ENCODE measurements at places on chromosomes 2 and 18.

DNA sequence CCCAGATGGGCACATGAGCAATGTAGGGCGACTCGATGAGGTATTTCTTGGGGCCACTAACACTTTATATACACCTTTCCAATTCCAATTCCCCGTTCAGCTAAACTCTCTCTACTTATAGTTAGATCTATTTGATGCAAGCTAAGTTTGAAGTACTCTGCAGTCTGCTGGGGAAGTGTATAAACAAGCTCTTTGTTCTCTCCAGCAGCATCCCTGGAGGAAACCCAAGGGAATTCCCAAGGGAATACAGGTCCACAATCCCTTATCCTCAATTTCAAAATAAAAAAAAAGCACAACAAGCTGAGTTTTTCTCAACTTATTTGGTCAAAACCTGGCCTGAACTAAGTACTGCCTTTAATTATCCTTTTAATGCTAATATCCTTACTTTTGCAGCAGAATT, 433.3 kb downstream of the NBAS start:
- DNase-seq = no peak

DNA sequence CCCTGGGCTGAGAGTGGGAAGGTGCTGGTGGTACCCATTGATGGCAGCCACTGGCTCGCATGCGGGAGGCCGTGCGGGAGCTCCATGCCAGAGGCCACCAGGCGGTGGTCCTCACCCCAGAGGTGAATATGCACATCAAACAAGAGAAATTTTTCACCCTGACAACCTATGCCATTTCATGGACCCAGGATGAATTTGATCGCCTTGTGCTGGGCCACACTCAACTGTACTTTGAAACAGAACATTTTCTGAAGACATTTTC, 12.9 kb upstream of the UGT1A1 start:
- no peak for DNase-seq

- no peak for DNase-seq
Measured at GRCh38 chr2:231163414-231164095, 34.9 kb upstream of the ARMC9 start.

- no peak for DNase-seq
Measured at GRCh38 chr18:79616651-79617510, 62.7 kb upstream of the CTDP1 start.

DNA sequence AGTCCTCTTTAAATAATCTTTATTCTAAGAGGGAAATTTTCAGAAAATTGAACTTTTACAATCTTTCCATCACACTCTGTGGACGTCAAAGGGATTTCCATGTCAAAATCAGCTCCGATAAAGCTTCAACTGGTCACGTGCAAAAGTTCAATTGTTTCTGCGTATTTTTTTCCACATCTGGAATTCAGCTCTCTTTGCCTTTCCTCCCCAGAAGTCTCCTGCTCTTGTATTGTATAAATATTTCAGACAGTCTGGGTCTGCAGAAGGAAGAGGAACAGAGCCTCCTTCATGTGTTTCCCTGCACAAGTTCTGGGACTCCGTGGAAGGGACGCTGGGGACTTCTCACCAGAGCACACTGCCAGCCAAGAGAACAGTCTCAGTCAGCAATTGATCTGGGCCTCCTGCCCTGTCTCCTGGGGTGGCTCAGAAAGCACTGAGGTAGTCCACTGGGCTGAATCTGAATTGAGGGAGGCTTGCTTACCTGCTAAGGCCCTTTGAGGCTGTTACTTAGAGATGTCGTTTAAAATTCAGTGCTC, 251.5 kb downstream of the TFCP2L1 start:
- DNase-seq = no peak

DNA sequence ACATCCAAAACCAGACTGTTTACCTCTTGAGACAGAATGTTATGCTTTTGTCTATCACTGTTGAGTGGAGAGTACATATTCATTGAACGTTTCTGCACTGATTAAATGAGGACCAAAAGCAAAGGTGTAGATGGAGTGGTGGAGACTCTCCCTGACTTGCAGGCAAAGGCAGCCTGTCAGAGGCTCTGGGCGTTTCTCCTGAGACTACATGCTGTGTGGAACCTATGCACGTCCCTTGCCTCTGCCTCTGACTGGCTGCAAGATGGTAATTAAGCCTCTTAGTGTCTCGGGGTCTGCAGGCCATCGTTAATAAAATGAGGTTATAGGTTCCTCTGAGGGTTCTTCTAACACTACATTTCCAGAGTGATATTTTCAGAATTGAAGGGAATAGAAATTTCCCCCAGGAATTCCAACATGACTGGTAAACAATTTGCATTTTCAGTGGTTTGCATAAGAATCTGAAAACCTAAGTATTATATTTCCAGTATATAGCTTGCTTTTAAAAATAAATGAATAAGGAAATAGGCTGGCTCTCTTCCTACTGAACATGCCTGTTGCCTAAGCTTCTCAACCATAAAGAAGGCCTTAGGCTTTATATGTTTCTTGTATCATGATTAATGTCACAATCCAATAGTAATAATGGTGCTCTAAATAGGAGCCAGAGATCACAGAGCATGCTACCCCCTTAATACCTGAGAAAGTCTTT, 107.4 kb downstream of the FTCDNL1 start:
- no peak for DNase-seq

DNA sequence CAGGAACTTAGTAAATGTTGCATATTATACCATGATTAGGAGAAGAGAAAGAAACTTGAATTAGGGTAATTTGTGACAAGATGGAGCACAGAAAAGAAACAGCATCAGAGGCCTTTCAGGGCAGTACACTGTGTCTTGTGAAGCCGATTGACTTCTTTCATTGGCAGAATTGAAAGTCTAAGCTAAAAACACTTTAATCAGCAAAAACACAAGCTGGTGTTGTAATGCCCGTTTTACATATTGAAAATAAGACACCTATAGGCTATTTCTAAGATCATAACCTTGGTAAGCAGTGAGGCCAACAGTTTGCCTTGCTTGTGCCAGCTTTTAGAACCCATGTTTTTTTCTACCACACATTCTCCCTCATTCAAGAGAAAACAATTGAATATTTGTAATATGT, 1378.1 kb upstream of the NXPH2 start:
- no peak for DNase-seq

DNA sequence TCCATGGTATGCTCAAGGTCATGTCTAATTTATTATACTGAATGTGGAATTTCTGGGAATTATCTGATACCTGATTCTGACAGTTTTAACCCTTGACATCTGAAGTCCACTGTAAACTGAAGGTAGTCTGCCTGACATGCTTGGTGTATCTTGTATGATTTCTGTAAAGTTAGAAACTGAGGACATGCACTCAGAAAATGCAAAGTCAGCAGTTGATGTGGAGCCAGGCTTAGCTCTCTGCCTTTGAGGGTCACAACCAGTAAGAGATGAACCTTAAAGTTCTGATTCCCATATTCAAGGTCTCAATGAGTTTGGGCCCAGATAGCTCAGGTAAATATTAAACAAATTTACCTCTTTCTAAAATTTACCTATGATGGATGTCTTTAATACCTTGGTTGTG, 12.3 kb upstream of the CTLA4 start:
- DNase-seq = no peak

DNA sequence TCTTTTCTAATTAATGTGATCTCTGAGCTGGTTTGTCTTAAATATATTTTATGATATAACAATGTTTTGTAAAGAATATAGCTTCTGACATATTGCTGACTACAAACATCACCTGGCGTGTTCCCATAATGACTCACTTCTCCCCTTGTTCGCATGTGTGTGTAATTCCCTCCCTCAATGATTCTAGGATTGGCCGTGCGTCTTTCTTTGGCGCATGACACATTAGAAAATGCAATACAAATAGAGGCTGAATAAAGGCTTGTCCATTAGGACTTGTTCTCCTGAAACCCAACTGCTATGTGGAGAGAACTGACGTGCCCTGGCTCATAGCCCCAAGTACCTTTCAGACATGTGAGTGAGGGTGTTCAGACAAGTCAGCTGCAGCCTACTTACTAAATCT, 159.7 kb upstream of the CDH20 start:
- DNase-seq = no peak

DNA sequence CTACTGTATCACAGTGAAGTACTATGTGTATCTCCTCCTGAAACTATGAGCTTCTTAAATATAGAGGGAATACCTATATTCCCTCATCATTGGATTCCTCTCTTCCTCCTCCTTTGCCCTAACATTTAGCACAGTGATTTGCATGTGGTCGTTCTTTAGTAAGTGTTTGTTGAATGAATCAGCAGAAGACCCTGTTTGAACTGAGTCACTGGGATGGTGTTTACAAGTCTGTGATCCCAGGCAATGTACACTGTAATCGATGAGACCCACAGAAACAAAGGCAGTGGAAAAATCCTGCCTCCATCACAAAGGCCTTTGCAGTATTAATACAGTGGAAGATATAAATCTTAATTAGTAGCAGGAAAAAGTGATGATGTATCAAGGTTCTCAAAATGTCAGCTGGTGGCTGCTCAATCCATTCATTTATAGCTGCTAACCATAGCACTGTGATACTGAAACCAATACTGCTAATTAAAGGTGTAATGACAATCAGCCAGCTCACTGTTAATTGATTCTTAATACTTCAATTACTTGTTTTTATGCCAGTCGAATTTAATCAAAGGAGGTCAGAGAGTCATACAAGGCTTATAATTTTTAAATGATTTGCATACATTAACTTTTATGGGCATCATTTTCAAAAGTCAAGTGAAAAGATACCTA, 20.8 kb upstream of the MYO3B start:
- DNase-seq = no peak

DNA sequence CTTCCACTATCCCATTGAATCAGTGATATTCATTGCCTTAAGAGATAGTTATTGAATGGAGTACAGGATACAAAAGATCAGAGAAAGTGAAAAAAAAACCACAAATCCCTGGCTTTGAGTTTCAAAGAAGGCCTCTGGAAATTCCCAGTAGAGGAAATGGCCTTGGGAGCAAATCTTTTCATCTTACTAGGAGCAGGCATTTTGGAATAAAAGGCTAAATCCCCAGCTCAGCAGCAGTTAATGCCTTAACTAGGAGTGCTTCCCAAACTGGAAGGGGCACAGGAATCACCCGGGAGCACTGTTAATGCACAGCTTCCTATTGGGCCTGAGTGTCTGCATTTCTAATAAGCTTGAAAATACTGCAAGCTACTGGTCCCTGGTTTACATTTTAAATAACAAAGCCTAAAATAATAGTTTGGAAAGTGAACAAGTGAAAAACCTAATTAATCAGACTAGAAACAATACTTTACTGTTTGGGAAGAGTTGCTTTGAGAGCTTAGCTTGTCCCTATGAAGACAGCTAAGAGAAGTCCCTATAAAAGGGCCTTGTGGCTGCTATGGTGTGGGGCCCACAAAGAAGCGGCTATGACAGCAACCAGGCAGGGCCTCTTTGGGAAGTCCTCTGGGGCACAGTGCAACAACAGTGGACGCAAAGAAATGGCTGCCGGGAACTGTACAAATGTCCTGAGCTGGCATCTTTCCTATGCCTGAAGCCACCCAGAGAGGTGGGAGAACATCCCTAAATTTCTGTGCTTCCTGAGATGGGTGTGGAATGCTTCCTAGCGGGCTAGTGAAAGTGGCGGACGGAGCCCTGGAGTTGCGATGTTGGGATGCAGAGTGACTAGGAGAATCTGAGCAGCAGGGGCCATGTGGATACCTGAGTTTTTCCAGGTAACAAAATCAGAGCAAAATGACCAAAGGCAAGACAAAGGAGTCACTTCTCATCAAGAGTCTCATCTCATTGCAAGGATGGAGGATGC, 117.1 kb upstream of the KLHL14 start:
- no peak for DNase-seq

DNA sequence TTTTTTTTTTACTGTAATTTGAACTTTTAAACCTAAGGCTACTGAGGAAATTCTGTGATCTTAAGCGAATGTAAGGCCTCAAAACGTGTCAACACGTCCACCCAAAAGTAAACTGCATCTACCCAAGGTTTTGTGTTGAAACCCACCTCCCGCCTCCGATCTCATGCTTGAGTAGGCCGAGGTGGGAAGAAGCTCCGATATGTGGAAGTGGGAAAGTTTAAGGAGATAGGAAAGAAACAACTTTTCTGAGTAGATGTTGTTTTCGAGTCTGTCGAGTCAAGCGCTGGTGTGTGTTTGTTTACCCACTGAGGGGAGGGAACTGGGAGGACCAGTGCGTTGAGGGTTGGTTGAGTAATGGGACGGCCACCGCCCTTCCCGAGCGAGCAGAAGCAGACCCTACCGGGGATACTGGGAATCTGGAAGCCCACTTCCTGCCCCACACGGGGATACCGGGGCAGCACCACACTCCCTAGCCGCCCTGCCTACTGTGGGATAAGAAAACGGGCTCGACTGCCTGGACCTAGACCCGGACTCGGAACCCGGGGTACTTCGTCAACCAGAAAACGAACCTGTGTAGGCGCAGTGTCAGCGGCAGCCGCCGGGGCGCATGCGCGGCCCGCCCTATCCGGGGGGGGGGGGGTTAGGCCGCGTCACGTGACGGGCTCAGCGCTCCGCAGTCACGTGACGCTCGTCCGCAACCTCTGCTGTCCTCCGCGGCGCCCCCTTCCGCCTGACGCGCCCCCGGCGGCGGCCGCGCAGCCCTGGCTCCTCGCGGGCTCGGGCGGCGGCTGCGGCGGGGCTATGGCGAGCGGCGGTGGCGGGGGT, at the start of gene RETREG2:
TSS of gene RETREG2 (plus strand) at position 724 of the 825 bp plus-strand sequence. CDS start at position 802, 78 bp downstream.
- peak; percentile 99 for DNase-seq

DNA sequence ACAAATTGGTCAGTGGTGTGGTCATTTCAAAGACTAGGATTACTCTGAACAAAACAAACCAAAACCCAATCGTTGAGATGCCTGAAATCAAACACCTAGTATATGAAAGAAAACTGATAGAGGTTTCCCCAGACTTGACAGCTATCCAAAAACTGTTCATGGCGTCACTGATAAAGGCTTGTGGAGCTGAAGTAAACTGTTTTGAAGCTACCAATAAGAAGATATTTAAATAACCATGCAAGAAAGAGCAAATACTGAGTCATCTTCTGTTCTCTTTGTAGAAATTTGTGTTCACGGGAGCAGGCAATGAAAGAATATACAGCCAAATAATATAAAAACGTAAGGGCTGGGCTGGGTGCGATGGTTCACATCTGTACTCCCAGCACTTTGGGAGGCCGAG, 7.5 kb upstream of the COLEC11 start:
- DNase-seq = no peak

DNA sequence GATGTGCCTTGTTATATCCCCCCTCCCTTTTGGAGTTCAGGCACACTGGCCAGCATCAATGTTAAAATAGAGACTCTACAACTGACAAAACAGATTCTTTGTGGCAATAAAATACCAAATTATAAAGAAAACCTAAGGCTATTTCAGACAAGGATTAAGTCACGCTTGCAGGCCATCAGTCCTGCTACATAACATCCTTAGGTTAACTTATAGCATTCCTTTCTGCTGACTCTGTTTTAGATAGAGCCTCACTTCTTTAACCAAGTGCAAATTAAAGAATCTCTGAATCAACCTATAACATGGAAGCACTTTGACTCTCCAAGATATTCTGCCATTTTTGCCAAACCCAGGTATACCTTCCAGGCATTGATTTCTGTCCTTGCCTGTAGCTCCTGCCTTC, 784.6 kb downstream of the RNF144A start:
- no peak for DNase-seq
